ENCODE measurements at places on chromosomes 16 and 17.

GRCh38 chr17:2937331-2938003 is 125.9 kb downstream of the OR1D5 start:
- DNase-seq = no peak

DNA sequence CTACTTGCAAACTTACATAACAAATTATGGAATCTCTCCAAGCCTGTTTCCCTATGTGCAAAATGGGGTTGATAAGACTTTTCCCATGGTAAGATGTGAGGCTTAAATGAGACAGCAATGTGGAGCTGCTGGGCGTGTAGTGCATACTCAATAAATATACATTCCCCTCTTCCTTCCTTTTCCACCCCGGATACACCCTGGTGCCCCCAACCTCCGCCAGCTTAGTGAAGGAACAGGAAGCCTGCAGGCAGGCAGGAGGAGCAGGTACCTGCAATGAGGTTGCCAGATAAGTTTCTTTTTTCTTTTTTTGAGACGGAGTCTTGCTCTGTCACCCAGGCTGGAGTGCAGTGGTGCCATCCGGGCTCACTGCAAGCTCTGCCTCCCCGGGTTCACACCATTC is 14.9 kb downstream of the C17orf50 start:
- no peak for DNase-seq

DNA sequence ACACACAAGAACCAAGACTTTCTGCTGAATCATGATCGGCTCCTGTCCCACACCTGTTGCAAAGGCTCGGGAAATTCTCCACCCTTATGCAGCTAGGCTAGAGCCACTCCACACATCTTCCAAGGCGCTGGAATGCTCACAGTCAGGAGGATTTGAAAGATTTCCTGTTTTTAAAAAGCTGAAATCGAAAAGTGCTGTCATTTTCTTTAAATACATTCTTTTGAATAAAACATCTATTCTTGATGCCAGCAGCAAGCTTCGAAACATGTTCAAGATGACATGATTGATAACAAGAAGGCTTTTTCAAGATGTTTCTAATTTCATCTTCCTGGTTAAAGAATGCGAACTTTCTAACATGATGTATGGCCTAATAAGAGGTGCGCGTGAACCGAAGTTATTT is 219.7 kb upstream of the CDH5 start:
- DNase-seq = no peak

DNA sequence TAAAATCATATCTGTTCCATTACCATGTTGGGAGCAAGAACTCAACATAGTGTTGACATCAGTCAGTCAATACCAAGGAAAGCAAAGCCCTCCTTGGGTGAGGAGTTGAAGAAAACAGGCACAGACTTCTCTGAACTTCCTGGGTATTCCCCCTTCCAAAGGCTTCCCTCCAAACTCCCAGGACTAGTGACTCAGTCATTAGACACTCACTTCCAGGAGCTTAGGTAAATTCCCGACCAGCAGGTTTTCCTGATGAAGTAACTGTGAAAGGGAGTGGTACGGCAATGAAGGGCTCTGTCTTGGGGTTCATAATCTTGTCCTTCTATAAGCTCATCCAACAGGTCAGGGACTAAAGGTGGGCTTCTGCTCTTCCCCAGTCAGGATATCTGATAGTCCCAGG is 293.8 kb upstream of the AXIN2 start:
- no peak for DNase-seq

DNA sequence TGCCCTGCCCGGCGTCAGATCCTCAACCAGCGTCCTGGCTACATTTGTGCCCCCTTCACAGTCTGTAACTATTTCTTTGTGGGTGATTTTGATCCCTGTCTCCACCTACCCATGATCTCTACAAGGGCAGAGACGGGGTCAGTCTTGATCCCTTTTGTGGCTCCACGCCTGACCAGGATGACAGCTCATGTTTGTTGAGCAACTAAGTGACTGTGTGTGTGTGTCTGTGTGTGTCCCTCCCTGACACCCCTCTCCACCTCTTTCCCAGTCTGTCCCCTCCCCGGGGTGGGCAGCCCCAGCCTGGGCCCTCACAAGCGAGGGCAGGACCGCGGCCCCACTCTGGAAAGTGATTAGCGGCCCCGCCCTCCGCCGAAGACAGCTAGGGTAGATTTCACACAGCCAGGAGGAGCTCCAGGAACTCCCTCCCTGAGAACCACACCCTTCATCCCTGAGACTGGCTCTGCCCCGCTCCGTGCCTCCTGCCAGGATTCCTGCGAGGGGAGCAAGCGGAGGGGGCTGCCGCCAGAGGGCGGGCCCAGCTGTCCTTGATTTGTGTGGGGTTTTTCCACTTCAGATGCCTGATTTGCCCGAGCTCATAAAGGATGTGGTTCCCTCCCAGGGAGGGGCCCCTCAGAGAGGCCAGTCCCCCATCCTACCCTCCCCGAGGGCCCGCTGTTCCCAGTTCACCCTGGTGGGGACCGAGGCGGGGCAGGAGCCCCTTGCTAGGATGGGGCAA is 5.3 kb upstream of the HS3ST6 start:
- DNase-seq = no peak

- no peak for DNase-seq
Measured at GRCh38 chr17:986322-986929, 6.8 kb upstream of the NXN start.

DNA sequence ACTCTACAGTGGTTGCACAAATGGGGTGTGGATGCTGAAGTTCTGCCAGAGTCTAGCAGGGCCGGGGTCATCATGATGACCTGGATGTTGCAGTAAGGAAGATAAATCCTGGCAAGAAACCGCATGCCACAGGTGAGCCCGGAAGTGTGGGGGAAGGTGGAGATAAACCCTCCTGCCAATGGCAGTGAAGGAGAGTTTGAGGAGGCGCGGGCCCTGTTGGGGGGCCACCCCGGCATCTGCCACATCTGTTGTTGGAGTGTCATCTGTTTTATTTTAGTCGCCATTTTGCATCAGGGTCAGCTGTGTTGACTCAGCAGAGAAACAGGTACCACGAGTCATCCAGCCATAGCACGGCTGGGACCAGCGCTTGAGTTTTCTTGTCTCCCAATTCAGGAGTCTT is 173.8 kb upstream of the CHMP6 start:
- no peak for DNase-seq

GRCh38 chr17:48722915-48723422 is at the start of gene PRAC2:
Gene PRAC2, plus strand, starts transcription at chr17:48723185. Its CDS starts 1,226 bp downstream, at chr17:48724411.
- no peak for DNase-seq

- DNase-seq = no peak
Measured at GRCh38 chr17:5619088-5619740, 34.9 kb upstream of the NLRP1 start.

DNA sequence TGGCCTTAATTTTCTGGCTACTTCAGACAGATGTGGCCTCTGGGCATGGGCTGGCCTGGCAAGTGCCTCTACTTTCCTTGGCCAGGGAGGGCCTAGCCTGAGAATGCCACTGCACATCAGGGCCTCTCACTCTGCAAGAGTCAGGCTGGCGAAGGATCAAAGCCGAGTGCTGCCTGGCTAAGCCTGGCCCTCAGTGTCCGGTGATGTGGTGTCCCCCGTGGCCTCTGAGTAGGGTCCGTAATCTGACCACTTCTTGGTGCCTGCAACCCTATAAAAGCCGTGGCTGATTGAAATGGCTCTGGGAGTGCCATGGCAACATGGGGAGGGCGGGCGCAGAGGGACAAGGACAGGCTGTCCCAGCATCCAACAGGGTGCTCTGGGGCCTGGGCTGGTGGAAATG is 30.2 kb downstream of the TBX4 start:
- no peak for DNase-seq

- no peak for DNase-seq
Measured at GRCh38 chr17:21523497-21524210, 147.5 kb downstream of the KCNJ12 start.

- peak; percentile 55 for DNase-seq
Measured at GRCh38 chr17:50129728-50130558, at the start of gene SAMD14. Gene SAMD14, minus strand, starts transcription at chr17:50130160. Its CDS starts 5,201 bp downstream, at chr17:50124959.

DNA sequence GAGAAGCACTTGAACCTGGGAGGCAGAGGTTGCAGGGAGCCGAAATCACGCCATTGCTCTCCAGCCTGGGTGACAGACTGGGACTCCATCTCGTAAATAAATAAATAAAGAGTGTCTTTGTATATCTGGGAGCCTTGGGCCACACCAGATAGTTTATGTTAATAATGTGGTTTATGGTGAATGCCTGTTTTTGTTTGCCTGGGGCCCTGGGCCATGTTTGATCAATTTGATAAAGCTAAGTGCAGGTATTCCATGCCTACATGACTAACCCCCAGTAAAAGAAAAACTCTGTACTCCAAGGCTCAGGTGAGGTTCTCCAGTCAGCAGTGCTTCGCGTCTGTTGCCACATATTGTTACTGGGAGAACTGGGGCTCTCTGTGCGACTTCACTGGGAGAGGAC is 15.1 kb downstream of the SCIMP start:
- DNase-seq = no peak

GRCh38 chr16:8764525-8765250 is 32.8 kb downstream of the TMEM186 start:
- no peak for DNase-seq

DNA sequence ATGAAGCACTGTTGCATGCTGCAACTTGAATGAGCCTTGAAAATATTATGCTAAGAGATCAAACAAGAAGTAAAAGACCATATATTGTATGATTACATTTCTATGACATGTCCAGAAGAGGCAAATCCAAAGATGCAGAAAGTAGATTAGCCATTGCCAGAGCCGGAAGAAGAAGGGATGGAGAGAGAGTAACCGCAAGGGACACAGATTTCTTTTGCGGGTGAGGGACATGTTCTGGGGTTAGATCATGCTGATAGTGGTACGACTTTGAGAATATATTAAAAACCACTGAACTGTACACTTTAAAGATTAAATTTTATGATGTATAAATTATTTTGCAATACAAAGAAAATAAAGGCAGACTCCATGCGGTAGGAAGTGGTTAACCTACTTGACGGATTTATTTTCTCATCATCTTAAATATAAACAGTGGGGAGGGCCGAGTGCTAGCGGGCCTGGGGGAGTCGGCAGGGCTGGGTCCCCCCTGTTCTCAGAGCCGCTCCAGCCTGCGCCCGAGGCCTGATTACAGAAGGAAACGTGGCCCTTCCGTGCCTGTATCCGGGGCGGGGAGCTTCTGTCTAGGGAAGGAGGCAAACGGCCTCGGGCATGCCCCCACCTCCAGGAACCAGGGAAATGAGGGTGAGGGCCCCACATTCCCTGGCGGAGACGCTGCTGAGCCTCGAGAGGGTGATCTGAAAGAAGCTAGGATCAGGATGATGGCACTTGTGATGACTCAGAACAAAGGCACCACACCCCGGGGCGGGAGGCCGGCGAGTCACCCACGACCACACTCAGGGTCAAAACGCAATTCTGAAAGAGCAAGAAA is 48.0 kb downstream of the SHCBP1 start:
- DNase-seq = no peak

- no peak for DNase-seq
Measured at GRCh38 chr16:56889206-56889605, 24.2 kb downstream of the SLC12A3 start.

DNA sequence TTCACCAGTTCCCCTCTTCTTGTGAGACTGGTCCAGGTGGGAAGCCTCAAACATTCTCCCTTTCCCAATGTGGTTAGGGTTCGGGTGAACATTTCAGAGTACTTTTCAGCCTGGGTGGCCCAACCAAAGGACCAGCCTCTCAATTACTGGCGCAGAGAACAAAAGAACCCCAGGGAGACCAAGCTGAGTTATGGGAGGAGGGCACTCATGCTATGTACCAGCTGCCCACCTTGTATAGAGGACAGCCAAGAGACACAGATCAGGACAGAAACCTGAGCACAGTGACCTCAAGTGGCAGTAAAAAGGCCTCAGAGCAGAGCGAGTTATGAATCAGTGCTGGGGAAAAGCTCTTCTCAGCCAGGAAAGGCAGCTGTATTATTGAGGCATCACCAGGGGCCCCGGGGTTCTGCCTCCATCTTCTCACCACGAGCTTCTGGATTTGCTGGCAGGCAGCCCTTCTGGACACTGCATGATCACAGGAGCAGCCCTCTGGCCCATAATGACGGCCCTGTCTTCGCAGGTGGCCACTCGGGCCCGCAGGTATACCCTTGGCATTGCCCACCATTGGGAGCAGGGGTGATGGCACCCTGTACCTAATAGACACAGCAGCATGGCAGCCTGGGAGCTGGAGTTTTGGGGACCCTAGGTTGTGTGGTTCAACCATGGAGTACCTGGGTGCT is 3.8 kb downstream of the G6PC3 start:
- no peak for DNase-seq

DNA sequence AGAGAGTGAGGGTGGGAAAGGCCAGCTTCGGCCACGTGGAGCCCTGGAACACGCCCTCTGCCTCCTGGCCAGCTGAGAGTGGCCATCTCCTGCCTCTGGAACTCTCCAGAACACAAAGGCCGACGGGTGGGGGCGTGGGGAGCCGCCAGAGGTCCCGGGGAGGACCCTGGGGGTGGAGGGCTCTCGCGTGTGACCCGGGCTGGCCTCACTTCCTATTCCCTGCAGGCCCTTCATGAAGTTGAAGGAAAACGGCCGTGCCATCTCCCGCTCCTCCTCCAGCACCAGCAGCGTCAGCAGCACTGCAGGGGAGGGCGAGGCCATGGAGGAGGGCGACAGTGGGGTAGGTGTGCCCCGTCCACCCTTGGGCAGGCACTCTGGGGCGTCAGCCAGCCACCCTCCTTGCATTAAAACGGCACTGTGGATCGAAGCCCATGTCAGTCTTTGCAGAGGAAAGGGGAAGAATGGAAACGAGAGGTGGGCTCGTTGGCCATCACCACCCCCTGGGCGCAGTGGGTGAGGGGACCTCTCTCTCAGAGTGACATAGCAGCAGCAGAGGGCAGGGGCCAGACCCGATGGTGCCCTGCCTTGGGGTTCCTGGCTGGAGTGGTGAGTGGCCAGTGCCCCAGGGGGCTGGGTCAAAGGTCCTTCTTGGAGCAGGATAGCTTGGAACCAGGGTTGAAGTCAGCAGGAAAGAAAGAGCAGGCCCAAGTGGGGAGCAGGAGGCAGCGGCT is 37.1 kb downstream of the OR1D5 start:
- no peak for DNase-seq

DNA sequence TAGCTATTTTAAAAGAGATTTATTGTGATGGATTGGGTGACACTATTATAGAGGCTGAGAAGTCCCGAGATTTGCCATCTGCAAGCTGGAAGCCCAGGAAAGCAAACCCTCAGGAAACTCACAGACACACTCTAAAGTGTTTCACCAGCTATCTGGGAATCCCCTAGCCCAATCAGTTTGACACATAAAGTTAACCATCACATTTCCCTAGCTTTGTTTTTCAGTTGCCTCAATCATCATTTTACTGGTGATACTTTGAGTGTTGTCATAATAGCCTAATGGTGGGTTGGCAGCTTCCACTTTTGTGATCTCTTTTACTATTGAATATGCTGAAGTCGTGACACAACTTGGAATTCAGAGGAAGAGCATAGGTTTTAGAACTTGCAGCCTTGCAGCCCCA is 1.8 kb downstream of the SGF29 start:
- no peak for DNase-seq

All from T-helper 17 cell (primary cell).